MG63 (cell line): ENCODE measurements at places on chromosomes 1 and 21.

DNA sequence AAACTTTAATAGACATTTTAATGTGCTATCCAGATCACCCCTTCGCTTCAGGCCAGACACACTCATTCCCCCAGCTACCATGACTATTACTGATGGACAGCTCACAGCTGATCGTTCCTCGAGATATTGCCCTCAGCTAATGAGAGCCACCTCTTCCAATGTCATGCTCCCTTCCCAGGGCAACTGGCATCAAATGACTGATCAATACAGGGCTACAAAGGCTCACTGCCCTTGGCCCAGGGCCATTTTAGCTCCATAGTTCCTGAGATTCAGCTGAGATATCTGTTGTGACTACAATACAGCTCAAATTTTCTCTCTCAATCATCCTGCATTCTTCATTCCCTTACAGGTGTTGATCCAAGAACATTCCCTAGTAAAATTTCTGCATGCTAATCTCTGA lies 104.5 kb upstream of the PKN2 start:
- no peak for DNase-seq

DNA sequence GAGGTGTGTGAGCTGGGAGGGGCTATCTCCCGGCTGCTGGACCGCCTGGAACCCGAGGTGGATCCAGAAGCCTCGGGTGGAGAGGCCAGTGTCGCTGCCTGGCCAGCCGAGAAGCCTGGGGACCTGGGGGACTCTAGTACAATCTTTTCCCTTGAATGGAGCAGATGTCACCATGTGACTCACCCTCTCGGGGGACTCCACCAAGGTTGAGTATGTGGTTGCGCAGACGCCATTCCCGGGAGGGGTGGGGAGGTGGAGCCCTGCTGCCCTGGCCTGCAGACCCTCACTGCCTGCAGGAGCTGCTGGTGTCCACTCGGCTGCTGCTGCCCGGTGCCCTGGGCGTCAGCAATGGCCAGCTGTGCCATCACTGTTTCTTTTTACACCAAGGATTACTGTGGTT lies 40.3 kb downstream of the TP73 start:
- no peak for DNase-seq

DNA sequence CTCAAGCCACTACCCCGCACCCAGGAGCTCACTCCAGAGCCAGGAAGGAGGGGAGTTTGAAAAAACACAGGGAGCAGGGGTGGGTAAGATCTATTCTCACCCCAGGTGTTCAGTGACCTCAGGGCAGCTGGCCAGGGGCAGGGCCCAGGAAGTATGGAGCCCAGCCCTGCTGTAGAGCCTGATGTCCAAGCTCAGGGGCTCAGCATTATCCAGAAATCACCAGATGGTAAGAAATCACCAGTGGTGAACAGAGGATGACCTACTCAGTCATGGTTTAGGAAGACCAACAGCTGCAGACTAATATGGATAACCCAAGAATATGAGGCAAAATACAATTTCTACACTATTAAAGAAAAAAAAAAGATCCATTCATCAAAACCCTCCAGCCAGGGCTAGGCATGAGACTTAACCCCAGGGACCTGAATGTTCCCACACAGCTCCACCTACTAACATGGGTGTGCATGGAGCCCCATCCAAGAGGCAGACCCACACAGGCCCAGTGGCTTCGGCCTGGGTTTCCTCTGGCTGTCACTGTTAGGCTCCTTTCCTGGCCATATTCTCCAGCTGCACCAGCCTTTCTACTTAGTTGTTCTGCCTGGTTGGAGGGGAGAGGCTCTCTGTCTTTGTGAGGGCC lies 67.6 kb downstream of the KCNN3 start:
- DNase-seq, result no peak

- no peak for DNase-seq
Measured at GRCh38 chr1:231613419-231614349, 12.9 kb upstream of the DISC1 start.

DNA sequence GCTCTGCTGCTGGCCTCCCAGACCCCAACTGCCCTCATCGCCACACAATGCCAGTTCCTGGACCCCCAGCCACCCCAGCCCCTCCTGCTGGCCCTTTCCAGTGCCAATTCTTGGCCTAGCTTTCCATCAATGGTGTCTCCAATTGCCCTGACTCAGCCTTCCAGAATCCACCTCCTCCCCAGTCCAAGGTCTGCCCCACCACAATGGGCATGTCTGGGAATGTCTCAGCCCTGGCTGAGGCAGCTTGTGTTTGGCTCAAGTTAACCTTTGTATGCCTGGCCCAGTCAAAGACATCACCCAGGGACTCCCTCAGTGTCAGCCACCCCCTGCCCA lies 16.4 kb downstream of the ALDH4A1 start:
- peak; percentile 85 for DNase-seq

DNA sequence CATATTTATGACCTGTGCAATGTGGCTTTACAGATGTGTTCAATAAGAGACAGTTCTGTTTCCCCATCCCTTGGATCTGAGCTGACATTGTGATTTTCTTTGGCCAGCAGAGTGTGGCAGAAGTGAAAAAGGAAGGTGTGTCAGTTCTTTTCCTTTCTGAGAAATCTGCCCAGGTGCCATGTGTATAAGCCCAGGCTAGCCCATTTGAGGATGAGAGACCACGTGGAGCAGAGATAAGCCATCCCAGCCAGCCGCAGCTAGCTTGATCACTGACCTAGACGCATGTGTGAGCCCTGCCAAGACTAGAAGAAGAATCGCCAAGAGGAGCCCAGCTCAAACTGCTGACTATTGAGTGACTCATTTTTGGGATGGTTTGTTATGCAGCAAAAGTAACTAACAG lies 127.8 kb downstream of the KCNJ6 start:
- DNase-seq, result no peak

GRCh38 chr1:155242805-155243358 lies 12.4 kb downstream of the ENTREP3 start:
- no peak for DNase-seq

DNA sequence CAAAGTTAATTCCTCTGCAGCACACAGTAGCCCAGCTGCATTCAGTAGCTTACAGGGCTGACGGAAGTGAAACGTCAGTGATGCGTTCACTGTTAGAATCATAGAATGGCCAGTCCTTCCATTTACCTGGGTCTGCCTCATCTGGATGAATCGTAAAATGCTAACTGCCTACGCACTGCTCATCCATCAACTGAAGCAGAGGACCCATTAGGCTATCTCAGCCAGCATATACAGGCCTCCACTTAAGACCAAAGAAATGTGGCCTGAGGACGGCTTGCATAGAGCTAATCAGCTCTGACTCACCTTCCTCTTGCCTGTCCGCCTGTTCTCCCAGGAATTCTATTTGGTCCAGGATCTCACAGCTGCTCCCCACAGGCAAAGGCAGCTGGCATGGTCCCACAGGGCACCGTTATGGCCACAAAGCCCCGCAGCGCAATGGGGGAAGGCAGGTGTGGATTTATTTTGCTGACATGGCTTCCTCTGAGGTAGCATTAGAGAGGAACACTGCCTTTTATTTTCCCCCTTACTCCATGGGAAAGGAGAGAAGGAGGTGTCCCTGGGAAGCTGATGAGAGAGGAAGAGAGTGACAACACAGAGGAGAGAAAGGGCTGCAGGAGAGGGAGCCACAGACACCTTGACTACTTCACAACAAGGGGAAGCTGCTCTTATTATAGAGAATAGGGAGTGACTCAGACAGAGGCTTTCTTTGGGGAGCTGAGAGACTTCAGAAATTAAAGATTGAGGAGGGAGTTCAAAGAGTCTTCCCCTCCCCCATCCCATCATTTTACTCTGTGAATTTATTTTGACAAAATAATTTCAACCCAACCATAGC lies 177.6 kb downstream of the HHIPL2 start:
- peak; percentile 69 for DNase-seq

- DNase-seq, result no peak
Measured at GRCh38 chr1:34060901-34061415, 104.1 kb downstream of the CSMD2 start.

GRCh38 chr1:78673120-78673519 lies 23.5 kb downstream of the IFI44 start:
- no peak for DNase-seq

- peak; percentile 52 for DNase-seq
Measured at GRCh38 chr1:150168960-150169601, 19.4 kb downstream of the PLEKHO1 start.

GRCh38 chr1:219783605-219784235 lies 144.6 kb downstream of the SLC30A10 start:
- no peak for DNase-seq

DNA sequence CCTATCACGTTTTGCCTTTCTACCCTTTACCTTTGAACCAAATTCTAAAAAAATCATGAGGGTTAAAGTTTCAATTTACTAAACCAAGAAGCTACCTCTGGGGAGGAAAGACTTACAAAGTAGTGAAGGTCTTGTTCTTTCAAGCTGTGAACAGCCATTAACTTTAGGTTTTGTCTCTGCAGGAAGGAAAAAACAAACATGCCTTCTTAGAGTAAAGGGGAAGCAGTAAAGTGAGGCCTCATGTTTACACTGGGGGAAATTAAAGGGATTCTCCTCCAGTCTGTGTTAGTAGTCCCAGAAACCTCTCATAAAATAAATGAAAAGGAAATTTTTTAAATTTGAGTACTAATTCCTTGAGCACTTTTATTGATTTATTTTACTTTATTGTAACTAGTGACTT lies 780.2 kb upstream of the ADGRL2 start:
- no peak for DNase-seq

DNA sequence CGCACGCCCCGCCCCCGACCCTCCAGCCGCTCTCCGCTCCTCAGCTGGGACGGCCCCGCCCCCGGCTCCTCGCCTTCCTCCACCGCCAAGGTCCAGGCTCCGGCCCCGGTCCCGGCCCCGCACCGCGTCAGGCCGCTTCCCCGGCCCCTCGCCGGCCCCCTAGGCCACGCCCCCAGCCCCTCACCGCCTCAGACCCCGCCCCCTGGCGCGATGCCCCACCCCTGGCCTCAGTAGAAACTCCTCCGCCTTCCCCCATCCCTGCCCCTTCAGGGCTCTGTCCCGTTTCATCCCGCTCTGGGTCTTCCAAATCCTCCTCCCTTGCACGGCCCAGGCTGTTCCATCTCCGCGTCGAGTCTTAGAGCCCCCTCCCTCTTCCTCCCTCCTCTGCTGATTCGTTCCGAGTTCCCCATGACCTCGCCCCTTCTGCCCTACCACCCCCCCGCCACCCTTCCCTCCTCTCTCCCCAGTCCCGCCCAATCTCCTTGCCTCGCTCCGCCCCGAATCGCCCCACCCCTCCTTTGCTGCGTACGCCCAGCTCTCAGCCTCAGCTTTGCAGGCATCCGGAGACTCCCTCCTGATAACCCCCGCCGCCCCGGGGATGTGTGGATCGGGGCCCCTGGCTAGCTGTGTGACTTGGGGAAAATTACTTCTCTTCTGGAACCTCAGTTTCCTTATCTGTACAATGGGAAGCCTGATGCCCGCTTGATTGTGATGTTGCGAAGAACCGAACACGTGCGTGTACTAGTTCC lies 448 bp upstream of the ASAP3 start:
- DNase-seq, result peak; percentile 94

- no peak for DNase-seq
Measured at GRCh38 chr1:21924503-21925005, 12.6 kb downstream of the HSPG2 start.

- DNase-seq, result no peak
Measured at GRCh38 chr1:231776757-231777062, 150.1 kb downstream of the DISC1 start.

DNA sequence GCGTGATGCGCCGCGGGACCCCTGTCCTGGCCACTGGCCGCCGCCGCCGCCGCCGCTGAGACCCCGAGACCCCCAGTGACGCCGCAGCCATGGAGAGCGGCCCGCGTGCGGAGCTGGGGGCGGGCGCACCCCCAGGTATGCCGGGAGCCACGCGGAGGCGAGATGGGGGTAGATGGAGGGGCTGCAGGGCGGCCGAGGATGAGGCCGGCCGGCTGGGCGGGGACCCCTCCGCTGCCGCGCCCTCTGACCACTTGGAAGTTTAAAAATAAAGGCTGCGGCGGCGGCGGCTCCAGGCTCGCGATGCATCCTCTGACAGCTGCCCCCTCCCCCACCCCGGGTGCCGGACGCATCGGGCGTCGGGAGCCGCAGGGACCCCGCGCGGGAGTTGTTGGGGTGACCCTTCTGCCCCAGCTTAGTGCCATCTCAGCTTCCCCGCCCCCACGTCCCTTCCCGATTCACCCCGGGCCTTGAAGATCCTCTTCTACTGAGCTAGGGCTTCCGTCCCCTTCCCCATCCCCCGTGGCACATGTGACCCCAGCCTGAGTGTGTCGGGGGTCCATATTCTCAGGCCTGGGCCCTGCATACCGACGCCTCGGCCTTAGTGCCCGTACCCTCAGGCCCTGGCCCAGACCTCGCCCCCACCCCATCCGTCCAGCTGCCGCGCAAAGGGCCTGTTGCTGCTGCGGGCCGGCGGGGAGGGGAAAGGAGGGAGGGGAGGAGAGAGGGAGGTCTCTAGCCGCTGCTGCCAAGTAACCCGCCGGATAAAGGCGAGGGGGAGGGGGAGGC lies 562 bp downstream of the MAP7D1 start:
- DNase-seq, result peak; percentile 79
